ENCODE measurements at places on chromosomes 5 and 9. TPM values are rescaled to one million over a fixed set of nuclear protein-coding genes. Genes with fewer than 3 reads are reported as not detected.
A peak's percentile ranks its signal among the peaks of the same experiment; 100 is the strongest.

- no peak overlapping the region for H3K27ac ChIP-seq
- H3K36me3 ChIP-seq: no peaks in the 10 kb centered on the region
- DNase-seq: no peak
These were observed 68.5 kb downstream of the SLC28A3 start for GRCh38 chr9:84271921-84272556.

GRCh38 chr9:132068605-132069004 is 11.1 kb downstream of the MED27 start:
- H3K27me3 ChIP-seq: no peaks in the 10 kb centered on the region
- peaks cover 18% of the 10 kb centered on the region for H3K4me1 ChIP-seq
- peaks cover 19% of the 10 kb centered on the region for H3K36me3 ChIP-seq
- no peak for DNase-seq
- no peak overlapping the region for H3K27ac ChIP-seq

- DNase-seq: no peak
- H3K27me3 ChIP-seq: no peaks in the 10 kb centered on the region
- H3K27ac ChIP-seq: no peak overlapping the region
- H3K36me3 ChIP-seq: no peaks in the 10 kb centered on the region
- H3K4me3 ChIP-seq: no peak overlapping the region
- H3K4me1 ChIP-seq: no peaks in the 10 kb centered on the region
These were observed 387.4 kb downstream of the FGF10 start for GRCh38 chr5:44001675-44002380.

DNA sequence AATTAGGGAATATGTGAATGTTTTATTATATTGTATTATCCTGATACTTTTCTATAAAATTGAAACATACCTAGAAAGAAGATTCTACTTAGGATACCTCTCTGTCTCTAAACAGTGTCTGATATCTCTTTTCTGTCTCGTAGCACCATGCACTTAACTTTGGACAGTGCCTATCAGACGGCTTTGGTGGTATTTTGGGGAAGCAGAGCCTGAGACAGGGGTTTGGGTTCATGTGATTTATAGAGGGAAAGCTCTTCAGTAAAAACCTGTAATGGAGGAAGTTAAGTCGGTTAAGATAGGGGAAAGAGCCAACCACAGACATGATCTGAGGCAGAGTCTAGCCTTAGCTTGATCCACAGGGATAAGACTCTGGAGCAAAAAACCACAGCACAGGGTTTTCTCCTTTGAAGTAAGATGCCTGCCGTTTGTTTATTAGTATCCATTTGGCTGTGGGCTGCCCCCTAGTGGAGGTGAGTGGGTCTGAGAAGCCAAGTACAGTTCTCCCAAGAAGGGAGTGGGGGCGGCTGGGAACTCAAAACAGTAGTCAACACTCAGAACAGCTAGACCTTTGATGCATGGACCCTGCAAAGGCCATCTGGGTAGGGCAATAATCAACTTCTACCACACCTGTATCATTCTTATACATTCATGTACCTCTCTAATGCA is 141.2 kb upstream of the ASTN2 start:
- no peaks in the 10 kb centered on the region for H3K4me1 ChIP-seq
- no peak overlapping the region for H3K4me3 ChIP-seq
- no peaks in the 10 kb centered on the region for H3K27me3 ChIP-seq
- no peak overlapping the region for H3K27ac ChIP-seq
- no peaks in the 10 kb centered on the region for H3K36me3 ChIP-seq
- peak; percentile 33 for DNase-seq

Gene ANKRD34B
- total RNA-seq: not detected
